ENCODE measurements at places on chromosomes 7 and 10.

- no peak overlapping the region for H3K27ac ChIP-seq
- no peaks in the 10 kb centered on the region for H3K36me3 ChIP-seq
These were observed 282.8 kb downstream of the RPS24 start for GRCh38 chr10:78316451-78316931.

GRCh38 chr7:17772581-17773288, 167.6 kb downstream of the SNX13 start:
- peaks cover 5% of the 10 kb centered on the region for H3K4me1 ChIP-seq
- no peak for DNase-seq
- H3K4me3 ChIP-seq, result no peak overlapping the region
- no peak overlapping the region for H3K27ac ChIP-seq
- no peaks in the 10 kb centered on the region for H3K36me3 ChIP-seq

- peaks cover 20% of the 10 kb centered on the region for H3K36me3 ChIP-seq
- peaks cover 1% of the 10 kb centered on the region for H3K4me1 ChIP-seq
- no peak overlapping the region for H3K4me3 ChIP-seq
These were observed 61.9 kb downstream of the CACUL1 start for GRCh38 chr10:118692872-118693271.

- H3K36me3 ChIP-seq, result peaks cover 2% of the 10 kb centered on the region
- H3K27me3 ChIP-seq, result peaks cover 6% of the 10 kb centered on the region
- H3K4me3 ChIP-seq, result no peak overlapping the region
- H3K27ac ChIP-seq, result no peak overlapping the region
- peaks cover 2% of the 10 kb centered on the region for H3K4me1 ChIP-seq
- DNase-seq, result no peak
These were observed 52.5 kb upstream of the CAMK2B start for GRCh38 chr7:44377681-44378421.

- no peak overlapping the region for H3K4me3 ChIP-seq
- H3K4me1 ChIP-seq, result peaks cover 11% of the 10 kb centered on the region
- H3K27ac ChIP-seq, result no peak overlapping the region
These were observed 111.3 kb downstream of the RGS10 start for GRCh38 chr10:119431034-119431772.

DNA sequence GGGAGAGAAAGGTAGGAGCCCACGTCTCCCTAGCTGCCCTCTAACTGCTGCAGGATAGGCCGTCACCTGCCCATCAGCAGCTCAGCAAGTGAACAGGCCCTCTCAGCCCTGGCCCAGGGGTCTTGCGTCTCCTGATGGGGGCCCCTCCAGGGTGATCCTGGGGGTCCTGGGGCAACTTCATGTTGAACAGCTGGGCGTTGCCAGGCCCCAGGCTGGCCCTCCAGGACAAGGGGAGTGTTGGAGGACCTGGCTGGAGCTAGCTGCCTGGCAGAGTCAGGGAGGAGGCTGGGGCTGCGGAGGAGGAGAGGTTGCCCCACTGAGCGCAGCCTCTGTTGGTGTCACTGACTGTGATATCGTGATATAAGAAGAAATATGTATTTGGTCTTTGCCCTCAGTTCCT, 34.7 kb downstream of the SPOCK2 start:
- DNase-seq, result no peak
- no peak overlapping the region for H3K4me3 ChIP-seq
- H3K27ac ChIP-seq, result no peak overlapping the region
- H3K36me3 ChIP-seq, result peaks cover 3% of the 10 kb centered on the region
- peaks cover 9% of the 10 kb centered on the region for H3K4me1 ChIP-seq
- H3K27me3 ChIP-seq, result no peaks in the 10 kb centered on the region

GRCh38 chr10:127345231-127345965, 149.0 kb upstream of the INSYN2A start:
- H3K36me3 ChIP-seq, result no peaks in the 10 kb centered on the region
- no peak for DNase-seq
- no peaks in the 10 kb centered on the region for H3K4me1 ChIP-seq

DNA sequence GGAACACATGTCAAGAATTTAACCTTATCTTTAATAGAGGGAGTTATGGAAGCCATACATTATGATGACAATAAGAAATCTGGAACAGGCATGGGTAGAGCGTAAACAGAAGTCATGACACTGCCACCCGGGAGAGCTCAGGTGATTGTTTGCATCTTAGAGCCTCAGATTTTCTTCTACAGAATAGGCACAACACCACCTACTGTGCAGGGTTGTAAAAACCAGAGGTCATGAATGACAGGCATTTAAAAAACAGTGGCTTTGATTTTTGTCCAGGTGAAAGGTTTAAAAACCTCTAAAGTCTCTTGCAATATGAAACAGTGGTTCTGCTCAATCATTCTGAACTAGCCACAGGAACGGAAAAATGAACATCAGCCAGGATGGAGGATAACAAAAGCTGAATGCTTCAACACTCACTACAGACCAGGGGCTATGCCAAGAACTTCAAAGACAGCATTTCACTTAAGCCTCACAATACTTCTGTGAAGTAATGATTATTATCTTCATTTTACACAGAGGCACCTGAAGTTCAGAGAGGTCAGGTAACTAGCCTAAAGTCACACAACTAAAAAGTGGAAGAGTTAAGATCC, 123.8 kb downstream of the SLC25A13 start:
- no peak overlapping the region for H3K4me3 ChIP-seq
- no peak overlapping the region for H3K27ac ChIP-seq
- H3K27me3 ChIP-seq, result no peaks in the 10 kb centered on the region
- peaks cover 2% of the 10 kb centered on the region for H3K36me3 ChIP-seq
- no peaks in the 10 kb centered on the region for H3K4me1 ChIP-seq
- no peak for DNase-seq

GRCh38 chr7:50352751-50353150, 48.2 kb downstream of the IKZF1 start:
- peaks cover 81% of the 10 kb centered on the region for H3K36me3 ChIP-seq
- no peaks in the 10 kb centered on the region for H3K27me3 ChIP-seq
- no peak for DNase-seq
- H3K27ac ChIP-seq, result peak overlapping the region; percentile 93
- H3K4me1 ChIP-seq, result peaks cover 93% of the 10 kb centered on the region
- H3K4me3 ChIP-seq, result peak overlapping the region; percentile 66

DNA sequence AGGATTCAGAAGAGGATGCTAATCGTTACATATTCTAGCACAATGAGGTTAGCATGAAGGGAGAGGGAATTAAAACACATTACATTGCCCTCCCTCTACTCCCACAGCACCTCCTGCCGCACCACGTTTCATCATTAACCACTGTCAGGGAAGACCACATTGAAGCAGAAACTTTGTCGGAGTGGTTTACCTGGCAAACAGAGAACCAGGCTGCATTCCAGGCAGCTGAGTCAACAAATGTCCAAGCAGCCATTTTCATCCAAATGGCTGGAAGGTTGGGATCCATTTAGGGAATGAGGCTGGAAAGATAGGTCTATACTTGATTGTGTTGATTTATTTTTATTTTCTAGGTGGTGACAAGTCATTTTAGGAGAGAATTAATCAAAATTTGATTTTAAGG, 273.6 kb downstream of the DYNC1I1 start:
- no peaks in the 10 kb centered on the region for H3K36me3 ChIP-seq
- H3K27ac ChIP-seq, result no peak overlapping the region
- no peaks in the 10 kb centered on the region for H3K4me1 ChIP-seq

DNA sequence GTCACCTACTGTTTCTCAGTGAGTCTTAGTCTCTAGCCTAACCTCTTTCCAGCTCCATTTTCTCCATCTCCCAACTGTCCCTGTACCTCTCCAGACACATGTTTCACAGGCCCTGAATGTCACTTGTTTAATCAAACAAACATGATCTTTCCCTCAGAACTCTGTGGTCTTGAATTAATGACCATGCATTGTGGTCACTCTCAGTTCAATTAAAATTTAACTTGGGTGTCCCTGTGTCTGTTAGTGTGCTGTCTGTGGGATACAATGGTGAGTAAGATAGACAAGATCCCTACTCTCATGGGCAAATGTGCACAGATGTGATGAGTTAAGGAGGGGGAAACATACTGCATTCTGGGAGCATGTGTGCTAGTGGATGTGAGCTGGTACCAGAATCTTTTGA, 65.0 kb downstream of the RBM33 start:
- peaks cover 16% of the 10 kb centered on the region for H3K4me1 ChIP-seq
- no peak overlapping the region for H3K27ac ChIP-seq
- no peaks in the 10 kb centered on the region for H3K27me3 ChIP-seq
- no peak overlapping the region for H3K4me3 ChIP-seq

DNA sequence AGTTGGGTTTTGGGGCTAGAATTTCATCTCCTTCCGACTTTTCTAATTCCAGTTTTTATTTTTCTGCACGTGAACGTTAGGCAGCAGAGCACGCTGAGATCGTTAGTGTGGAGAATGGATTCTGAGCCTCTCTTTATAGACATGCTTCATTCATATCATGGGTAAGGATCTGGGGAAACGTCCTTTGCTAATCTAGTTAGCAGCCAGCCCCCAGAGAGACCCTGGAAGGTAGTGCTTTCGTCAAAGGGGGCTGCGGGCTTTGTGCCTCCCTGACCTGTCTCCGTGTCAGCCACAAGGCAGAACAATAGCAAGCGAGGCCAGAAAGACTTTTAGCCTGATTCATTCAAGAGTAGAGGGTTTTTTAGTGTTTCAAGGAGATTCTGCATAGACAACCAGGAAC, 196.3 kb upstream of the KLF6 start:
- H3K27me3 ChIP-seq, result no peaks in the 10 kb centered on the region
- H3K4me1 ChIP-seq, result peaks cover 40% of the 10 kb centered on the region
- DNase-seq, result no peak
- H3K36me3 ChIP-seq, result peaks cover 20% of the 10 kb centered on the region
- H3K27ac ChIP-seq, result peak overlapping the region; percentile 22

DNA sequence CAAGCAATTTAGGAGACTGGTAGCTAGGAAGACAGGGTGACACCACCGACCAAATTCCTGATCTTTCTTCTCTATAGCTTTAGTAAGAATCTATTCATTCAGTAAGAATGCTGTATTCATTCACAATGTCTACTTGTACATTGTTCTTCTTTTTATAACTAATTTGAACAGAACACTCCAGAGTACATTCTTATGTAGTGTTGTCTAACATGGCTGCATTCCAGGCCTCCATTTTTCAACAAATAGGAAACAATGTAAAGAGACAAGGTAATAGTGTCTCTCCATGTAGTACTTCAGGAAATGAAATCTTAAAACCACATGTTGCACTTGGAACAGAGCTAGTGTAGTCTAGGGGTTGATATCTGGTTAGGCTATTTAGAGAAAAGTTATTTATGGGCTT, 1.8 kb downstream of the VCL start:
- no peaks in the 10 kb centered on the region for H3K27me3 ChIP-seq
- peaks cover 48% of the 10 kb centered on the region for H3K4me1 ChIP-seq
- peaks cover 15% of the 10 kb centered on the region for H3K36me3 ChIP-seq

Measured in activated CD4-positive, alpha-beta T cell treated with anti-CD3 and anti-CD28 coated beads, Interleukin-2, amount 10 ng/mL, durations not matched to agents 24 days and 14 days (primary cell).